Nephron progenitor cell (in vitro differentiated cells): ENCODE measurements at places on chromosomes 12 and 14.

GRCh38 chr12:10364815-10365622 is 24.8 kb downstream of the KLRK1 start:
- DNase-seq = no peak
- no peak overlapping the region for H3K4me3 ChIP-seq

DNA sequence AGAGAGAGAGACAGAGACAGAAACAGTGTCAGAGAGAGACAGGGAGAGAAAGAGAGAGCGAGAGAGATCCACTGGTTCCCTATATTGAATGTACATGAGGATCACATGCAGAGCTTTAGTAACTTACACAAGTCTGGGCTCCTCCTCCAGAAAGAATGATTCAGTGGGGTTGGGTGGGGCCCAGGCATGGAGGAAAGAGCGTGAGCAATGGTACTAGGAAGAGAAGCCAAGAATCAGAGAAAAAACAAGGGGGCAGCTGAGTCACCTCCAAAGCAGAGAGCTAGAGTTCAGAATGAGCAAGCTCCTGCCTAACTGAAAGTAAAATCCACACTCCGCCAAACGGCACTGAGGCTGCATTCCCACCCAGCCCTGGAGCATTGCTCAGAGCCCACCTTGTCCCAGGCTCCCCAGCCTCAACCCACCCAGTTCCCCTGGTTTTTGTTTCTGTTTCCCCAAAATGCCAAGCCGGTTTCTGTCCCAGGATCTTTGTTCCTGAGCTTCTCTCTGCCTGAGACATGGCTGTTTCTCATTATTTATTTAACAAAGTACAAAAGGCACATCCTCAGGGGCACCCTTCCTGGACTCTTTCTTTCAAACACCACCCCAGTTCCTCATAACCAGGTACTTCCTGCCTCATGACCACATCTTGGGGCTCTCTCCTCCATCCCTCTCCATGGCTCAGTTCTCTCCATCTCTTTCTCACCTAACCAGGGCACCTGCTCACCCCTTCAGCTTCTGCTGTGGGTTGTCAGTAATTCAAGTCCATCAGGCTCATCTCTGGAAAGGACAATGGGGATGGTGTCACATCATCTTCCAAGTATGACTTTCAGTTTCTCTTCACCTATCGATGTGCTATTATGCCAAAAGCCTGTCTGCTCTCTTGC is 670.3 kb upstream of the TBX3 start:
- peaks cover 5% of the 10 kb centered on the region for H3K27me3 ChIP-seq
- peaks cover 24% of the 10 kb centered on the region for H3K4me1 ChIP-seq
- no peaks in the 10 kb centered on the region for H3K36me3 ChIP-seq

GRCh38 chr12:124321040-124321481 is 26.2 kb downstream of the RFLNA start:
- peaks cover 22% of the 10 kb centered on the region for H3K36me3 ChIP-seq
- peaks cover 33% of the 10 kb centered on the region for H3K27me3 ChIP-seq
- peak; percentile 82 for DNase-seq
- no peak overlapping the region for H3K27ac ChIP-seq

DNA sequence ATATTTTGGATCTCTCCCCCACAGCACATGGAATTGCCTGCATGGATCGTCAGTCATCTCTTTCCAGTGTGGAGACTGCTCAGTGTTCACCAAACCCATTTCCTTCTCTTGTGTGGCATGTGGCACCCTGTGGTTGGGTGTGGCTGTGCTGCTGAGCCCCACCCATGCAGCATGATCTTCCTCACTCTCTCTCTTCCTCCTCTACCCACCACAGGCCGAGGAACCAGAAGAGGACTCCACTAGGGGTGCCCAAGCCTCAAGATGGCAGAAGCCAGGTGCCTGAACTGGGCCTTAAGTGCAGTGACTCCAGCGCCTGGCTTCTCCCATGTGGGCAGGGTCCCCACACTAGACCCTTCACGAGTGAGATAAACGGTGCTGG is 66.8 kb upstream of the GPR68 start:
- no peaks in the 10 kb centered on the region for H3K27me3 ChIP-seq
- H3K4me1 ChIP-seq = peaks cover 7% of the 10 kb centered on the region
- no peak for DNase-seq

DNA sequence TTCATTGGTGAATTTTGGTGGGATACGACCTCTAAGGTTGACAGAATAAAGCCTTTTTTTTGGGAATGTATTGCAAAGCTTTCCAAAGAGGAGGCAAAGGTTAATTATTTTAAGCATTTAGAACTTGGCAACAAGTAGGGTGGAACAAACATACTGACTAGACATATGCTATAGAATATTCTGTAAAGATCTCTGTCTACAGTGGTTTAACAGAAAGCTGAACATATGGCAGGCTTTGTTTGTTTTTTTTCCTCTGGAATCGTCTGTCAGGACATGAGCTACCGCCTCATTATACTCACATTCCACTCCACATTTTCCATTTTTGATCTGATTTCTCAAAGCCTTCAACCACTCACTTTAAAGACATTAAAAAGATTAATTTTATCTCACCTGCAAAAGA is 153.4 kb upstream of the PELI2 start:
- H3K27ac ChIP-seq = no peak overlapping the region
- H3K27me3 ChIP-seq = no peaks in the 10 kb centered on the region
- no peaks in the 10 kb centered on the region for H3K36me3 ChIP-seq
- H3K4me3 ChIP-seq = no peak overlapping the region
- no peak for DNase-seq

DNA sequence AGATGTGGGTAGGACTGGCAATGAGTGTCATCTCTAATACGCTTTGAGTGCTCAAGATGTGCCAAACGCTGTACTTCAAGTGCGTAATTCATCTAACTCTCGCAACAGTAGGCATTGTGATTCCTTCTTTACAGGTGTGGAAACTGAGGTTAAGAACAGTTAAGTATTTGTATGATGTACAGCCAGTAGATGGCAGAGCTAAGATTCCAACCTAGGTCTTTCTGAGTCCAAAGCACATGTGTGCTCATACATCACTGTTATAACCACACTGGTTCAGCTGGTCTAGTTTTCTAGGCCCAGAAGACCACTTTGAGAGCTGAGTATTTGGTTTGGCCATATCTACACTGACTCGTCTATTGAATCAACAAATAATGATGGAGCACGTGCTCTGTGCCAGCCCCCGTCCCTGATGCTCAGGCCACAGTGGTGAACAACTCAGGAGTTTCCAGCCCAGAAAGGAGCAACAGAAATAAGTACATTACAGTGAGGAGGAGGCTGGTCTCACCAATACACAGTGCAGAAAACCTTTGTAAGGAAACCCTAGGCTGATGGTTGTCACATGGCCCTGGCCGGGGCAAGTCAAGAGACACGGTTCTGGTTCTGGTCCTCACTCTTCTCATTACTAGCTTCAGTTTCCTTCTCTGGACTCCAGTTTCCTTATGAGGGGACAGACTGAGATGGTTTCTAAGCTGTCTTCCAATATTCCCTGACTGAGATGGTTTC is 69.3 kb upstream of the SCN8A start:
- no peak overlapping the region for H3K27ac ChIP-seq
- DNase-seq = no peak
- no peaks in the 10 kb centered on the region for H3K36me3 ChIP-seq
- H3K4me1 ChIP-seq = no peaks in the 10 kb centered on the region

- H3K27ac ChIP-seq = no peak overlapping the region
- peak; percentile 3 for DNase-seq
- peaks cover 7% of the 10 kb centered on the region for H3K27me3 ChIP-seq
- no peak overlapping the region for H3K4me3 ChIP-seq
- H3K4me1 ChIP-seq = peaks cover 14% of the 10 kb centered on the region
- no peaks in the 10 kb centered on the region for H3K36me3 ChIP-seq
Observed at GRCh38 chr12:72872996-72873395, 600.8 kb downstream of the TRHDE start.

DNA sequence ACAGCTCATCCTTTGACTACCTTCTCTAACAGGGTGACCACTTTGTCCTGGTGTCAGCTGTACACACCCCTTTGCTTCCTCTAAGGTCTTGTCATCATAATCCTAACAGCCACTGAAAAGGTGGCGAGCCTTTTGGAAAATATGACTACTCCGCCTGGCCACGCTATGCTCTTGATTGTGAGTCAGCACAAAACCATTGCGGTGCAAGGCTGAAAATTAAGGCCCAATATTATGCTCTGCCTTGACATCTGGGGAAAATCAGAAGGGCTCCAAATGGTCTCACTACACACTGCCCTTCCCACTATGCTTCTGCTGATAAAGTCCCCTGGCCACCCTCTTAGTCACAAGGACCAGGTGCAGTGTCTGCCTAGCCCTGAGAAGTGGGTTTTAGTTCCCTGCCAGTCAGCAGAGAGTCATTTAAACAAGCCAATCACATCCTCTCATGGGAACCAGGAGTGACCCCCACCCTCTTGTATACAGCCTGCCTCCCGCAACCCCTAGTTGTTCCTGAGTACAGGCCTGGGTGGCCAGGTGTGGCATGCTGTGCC is 34.3 kb downstream of the FGD6 start:
- no peak overlapping the region for H3K4me3 ChIP-seq
- H3K27me3 ChIP-seq = no peaks in the 10 kb centered on the region
- no peak overlapping the region for H3K27ac ChIP-seq
- DNase-seq = no peak
- peaks cover 9% of the 10 kb centered on the region for H3K4me1 ChIP-seq

DNA sequence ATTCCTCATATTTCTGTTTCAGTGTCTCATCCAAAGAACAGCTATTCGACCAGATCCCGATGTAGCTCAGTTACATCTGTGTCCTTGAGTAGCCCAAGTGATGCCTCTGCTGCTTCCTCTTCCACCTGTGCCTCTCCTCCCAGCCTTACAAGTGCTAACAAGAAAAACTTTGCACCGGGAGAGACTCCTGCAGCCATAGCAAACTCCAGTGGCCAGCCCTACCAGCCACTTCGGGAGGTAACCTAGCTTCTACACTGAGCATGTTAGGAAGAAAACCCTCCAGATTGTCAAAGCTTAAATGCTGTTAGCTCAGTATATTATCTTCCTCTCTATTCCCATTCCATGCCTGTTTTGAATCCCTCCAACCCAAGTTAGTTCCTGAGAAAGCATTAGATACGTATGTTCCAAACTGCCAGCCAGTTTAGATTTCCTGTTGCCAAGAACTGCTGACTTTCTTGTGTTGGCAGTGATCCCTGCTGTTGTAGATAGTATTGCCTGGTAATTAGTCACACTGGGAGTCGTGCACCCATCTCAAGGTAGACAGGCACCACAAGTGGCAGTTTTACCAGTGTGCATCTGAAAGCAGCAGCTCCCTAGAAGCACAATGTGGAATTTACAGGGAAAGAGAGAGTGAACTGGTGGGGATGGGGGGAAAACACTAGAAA is 14.0 kb upstream of the KCNH3 start:
- H3K4me3 ChIP-seq = no peak overlapping the region
- peaks cover 9% of the 10 kb centered on the region for H3K4me1 ChIP-seq
- no peak overlapping the region for H3K27ac ChIP-seq
- H3K27me3 ChIP-seq = no peaks in the 10 kb centered on the region
- peaks cover 67% of the 10 kb centered on the region for H3K36me3 ChIP-seq

GRCh38 chr12:121968876-121969275 is 50.5 kb downstream of the CFAP251 start:
- no peak for DNase-seq
- no peak overlapping the region for H3K27ac ChIP-seq
- H3K36me3 ChIP-seq = peaks cover 18% of the 10 kb centered on the region
- H3K4me3 ChIP-seq = no peak overlapping the region
- no peaks in the 10 kb centered on the region for H3K27me3 ChIP-seq
- H3K4me1 ChIP-seq = peaks cover 3% of the 10 kb centered on the region
